Tibial artery (tissue), 4 donors: ENCODE measurements at places on chromosomes 3 and 15.

DNA sequence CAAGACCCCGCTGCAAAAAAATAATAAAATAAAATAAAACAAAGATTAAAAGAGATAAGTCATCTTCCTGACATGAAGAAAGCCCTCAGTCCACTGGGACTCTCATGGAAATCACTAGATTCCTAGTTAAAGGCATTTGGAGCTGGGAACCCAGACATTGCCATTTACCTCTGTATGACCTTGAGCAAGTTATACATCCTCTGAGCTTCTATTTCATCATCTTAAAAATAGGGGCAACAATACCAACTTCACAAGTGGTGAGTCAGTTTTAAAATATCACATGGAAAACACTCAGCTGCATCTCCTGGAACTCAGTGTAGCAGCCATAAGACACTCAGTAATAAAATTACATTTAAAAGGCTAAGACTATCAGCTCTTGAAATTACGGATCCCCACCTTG lies 334.8 kb downstream of the ERC2 start:
- DNase-seq: no peak
- H3K27me3 ChIP-seq: no peaks in the 10 kb centered on the region
- no peaks in the 10 kb centered on the region for H3K4me1 ChIP-seq
- H3K27ac ChIP-seq: no peak overlapping the region
- no peak overlapping the region for H3K4me3 ChIP-seq
- H3K36me3 ChIP-seq: no peaks in the 10 kb centered on the region

GRCh38 chr3:103169289-103169688 lies 734.5 kb downstream of the ZPLD1 start:
- no peaks in the 10 kb centered on the region for H3K27me3 ChIP-seq
- no peak overlapping the region for H3K27ac ChIP-seq
- H3K4me1 ChIP-seq: no peaks in the 10 kb centered on the region
- no peak overlapping the region for H3K4me3 ChIP-seq
- H3K36me3 ChIP-seq: no peaks in the 10 kb centered on the region
- no peak for DNase-seq

DNA sequence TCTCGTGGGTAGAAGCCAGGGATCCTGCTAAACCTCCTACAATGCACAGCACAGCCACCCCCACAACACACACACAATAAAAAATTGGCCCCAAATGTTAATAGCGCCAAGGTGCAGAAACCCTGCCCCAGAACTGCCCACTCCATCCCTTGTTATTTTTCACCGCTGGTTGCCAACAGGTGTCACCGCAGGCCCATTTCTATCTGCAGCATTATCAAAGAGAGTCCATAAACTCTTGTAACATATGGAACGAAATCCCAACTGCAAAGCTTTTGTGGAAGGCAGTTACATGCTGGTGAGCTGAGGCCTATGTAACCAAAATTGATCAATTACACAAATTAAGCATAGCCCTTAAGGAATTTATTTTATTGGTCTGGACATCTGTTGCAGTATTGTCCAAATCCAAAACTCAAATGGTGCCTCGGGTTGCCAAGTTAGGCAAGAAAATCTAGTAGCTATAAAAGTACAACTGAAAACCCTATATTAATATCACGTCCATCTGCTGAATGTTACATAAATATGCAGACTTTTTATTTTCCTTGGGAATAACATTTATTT lies 66.2 kb downstream of the SAMMSON start:
- H3K36me3 ChIP-seq: no peaks in the 10 kb centered on the region
- no peak overlapping the region for H3K4me3 ChIP-seq
- no peak for DNase-seq
- peaks cover 13% of the 10 kb centered on the region for H3K4me1 ChIP-seq

GRCh38 chr15:45776772-45777171 lies 141.9 kb downstream of the SQOR start:
- peaks cover 2% of the 10 kb centered on the region for H3K27me3 ChIP-seq
- no peak for DNase-seq
- H3K36me3 ChIP-seq: no peaks in the 10 kb centered on the region
- H3K4me1 ChIP-seq: no peaks in the 10 kb centered on the region
- H3K27ac ChIP-seq: no peak overlapping the region
- no peak overlapping the region for H3K4me3 ChIP-seq

DNA sequence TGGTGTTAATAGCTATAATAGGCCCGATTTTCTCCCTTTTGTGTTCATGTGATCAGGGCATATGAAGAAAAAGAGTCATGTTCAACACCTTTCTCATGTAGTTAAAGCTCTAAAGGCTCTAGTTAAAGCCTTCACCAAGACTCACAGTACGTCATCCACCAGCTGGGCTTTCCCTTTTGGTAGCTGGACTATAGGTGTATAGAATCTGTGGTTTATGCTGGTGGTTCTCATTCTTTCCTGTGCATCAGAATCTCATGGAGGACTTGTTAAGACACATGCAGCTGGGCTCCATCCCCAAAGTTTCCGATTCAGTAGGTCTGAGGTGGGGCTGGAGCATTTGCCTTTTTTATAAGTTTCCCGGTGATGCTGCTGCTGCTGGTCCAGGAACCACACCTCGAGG lies 31.0 kb downstream of the CFAP91 start:
- no peak overlapping the region for H3K4me3 ChIP-seq
- H3K27ac ChIP-seq: no peak overlapping the region
- H3K36me3 ChIP-seq: no peaks in the 10 kb centered on the region
- H3K27me3 ChIP-seq: no peaks in the 10 kb centered on the region

DNA sequence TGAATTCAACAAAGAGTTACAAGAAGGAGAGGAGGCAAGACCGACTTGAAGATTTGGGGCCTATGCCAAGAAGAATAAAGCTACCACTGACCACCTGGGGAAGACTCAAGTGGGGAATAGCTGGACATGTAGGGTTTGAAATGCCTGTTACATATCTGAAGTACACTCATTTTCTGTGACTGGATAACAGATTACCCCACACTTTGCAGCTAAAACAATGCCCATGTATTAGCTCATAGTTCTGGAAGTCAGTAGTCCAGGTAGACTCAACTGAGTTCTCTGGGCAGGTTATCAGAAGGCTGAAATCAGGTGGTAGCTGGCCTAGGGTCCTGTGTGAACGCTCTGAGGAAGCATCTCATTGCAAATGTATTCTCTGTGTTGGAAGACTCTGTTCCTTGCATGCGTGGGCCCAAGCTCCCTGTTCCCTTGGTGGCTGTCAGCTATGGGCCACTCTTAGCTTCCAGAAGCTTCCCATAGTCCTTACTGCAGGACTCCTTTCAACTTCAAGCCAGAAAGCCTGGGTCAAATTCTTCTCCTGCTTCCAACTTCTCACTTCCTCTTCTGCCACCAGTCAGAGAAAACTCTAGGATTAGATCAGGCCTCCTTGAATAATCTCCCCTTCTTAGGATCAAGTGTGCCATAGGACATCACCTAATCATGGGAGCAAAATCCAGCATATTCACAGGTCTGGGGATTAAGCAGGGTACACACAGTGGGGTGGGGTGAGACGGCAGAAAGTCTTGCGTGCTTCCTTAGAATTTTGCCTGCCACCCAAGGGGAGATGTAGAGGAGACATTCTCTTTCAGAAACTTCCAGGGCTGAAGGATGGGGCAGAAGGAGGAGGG lies 187.8 kb downstream of the SHQ1 start:
- no peak for DNase-seq
- H3K36me3 ChIP-seq: no peaks in the 10 kb centered on the region
- no peak overlapping the region for H3K4me3 ChIP-seq
- H3K4me1 ChIP-seq: no peaks in the 10 kb centered on the region
- peaks cover 13% of the 10 kb centered on the region for H3K27me3 ChIP-seq

DNA sequence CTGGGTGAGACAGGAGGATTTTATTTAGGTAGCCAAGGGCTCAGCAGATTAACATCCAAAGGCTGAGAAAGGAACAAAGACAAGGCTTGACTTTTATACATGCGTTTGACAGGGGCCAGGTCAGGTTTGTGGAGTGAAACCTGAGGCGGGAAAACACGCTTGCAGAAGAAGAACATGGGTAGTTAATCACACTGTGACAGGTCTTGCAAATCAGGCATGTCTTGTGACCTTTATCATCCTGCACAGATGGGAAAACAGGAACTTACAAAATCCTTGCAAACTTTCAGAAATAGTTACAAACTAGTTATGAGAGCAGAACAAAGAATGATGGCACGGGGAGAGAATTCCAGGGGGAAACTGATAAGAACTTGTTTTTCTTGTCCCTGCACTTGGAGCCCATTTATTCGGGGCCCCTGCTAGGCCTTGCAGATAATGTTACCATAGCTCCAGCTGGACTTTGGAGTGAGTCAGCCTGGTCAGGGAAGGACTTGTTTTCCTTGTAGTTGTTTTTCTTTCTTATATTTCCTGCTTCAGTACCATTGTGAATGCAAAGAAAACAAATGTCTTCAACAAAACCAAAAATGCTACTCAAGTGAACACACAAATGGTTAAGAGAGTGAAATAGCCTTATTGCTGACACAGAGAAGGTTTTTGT lies 965.9 kb upstream of the ROBO1 start:
- H3K36me3 ChIP-seq: no peaks in the 10 kb centered on the region
- H3K27ac ChIP-seq: no peak overlapping the region
- no peaks in the 10 kb centered on the region for H3K27me3 ChIP-seq

DNA sequence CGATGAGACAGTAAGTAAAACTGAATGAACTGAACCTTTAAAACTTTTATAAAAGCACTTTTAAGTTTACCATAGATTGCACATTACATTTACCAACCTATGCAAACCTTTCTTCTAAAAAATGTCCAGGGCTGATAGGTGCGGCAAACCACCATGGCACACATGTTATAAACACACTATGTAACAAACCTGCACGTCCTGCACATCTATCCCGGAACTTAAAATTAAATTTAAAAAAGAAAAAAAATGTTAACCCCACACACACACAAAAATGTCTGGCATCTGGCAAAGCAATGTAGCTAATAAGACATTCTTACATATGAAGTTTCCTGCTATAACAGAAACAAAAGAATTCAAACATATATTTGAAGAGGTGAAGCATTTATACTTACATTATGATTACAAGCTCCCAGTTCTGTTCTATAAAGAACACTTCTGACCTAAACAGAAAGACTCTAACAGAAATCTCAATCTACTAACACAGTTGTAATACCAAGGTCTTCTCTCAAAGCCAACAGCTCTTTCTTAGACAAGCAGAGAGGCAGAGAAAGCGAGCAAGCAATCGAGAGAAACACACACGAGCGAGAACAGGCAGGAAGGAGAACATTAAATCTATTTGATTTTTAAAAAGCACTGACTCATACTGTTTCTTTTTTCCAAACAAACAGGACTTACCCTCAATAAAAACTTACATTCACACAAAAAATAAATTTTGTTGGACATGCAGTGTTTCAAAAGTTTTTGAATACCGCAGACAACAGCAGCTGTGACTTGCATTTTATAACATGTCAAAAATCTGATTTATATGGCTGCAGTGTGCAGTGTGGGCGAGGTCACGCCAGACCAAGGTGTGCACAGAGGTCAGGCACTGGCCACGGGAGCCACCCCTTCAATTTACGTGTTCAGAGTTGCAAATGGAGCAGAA lies at the start of gene NRG4:
Gene NRG4 (minus strand): TSS at position 798 of the 925 bp plus-strand sequence. CDS start 1,194 bp downstream, outside the sequence.
- no peak within 1 kb of the TSS for H3K4me3 ChIP-seq
- H3K27ac ChIP-seq: no peak within 1 kb of the TSS
- H3K4me1 ChIP-seq: no peaks in the 10 kb centered on the region
- H3K36me3 ChIP-seq: no peaks in the 10 kb centered on the region
- no peak for DNase-seq
- H3K27me3 ChIP-seq: no peaks in the 10 kb centered on the region

DNA sequence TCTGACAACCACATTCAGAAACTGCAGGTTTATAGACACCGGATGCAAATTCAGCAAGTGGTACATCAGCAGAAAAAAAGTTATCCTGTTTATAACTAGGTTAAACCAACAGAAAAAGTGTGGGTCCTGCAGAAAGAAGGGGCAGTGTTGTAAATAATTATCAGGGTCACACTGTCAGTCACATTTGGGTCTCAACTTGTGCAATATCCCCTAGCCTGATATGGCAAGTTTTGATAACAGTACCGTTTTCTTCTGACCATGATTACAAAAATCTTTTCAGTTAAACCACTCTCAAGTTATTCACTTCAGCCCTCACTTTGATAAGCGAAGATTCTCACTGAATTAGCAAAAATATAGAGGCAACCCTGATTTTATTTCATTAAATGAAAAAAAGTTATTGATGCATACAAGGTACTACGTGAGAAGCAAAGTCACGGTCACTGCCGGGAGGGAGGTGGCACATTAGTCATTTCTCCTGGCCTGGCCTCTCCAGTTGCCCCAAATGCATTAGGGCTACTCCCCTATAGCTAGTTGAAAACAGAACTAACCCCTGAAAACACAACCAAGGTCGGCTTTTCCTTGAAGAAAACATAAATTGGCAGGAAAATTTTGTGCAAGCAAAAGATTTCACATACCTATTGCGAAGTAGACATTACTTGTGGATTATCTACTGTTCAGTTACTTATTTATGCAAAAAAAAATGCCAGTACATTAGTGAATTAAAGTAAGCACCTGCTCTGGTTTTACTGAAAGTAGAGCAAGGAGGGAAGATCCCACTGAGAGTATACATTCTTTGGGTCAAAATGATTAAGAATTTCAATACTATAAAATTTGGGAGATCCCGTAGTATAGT lies 28.6 kb downstream of the IL5RA start:
- no peaks in the 10 kb centered on the region for H3K36me3 ChIP-seq
- DNase-seq: no peak
- H3K27ac ChIP-seq: no peak overlapping the region
- H3K4me3 ChIP-seq: no peak overlapping the region

DNA sequence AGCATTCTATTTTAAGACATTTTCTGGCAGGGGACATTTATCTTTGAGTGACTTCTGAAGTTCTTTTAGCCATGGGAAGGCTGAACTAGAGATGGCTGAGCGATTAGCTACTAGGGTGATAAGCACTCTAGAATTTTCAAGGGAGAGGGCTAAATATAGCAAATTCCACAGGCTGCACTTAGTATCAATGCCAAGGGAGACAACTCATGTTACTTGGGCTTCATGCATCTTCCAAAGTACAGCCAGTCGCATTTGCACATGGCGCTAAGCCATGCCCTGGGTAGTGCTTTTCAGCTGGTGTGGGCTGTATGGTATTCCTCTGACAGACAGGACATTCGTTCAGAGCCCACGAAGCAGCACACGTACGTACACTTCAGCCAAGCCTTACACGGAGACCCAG lies 69.6 kb downstream of the RYR3 start:
- no peaks in the 10 kb centered on the region for H3K4me1 ChIP-seq
- no peak overlapping the region for H3K27ac ChIP-seq
- H3K4me3 ChIP-seq: no peak overlapping the region
- H3K27me3 ChIP-seq: no peaks in the 10 kb centered on the region

- no peak overlapping the region for H3K4me3 ChIP-seq
- H3K27ac ChIP-seq: no peak overlapping the region
- H3K4me1 ChIP-seq: no peaks in the 10 kb centered on the region
- DNase-seq: no peak
These were observed 206.4 kb upstream of the P2RY1 start for GRCh38 chr3:152628496-152628895.

- H3K27ac ChIP-seq: peak overlapping the region; percentile 91
- H3K27me3 ChIP-seq: no peaks in the 10 kb centered on the region
- DNase-seq: no peak
- peak overlapping the region; percentile 13 for H3K4me3 ChIP-seq
- no peaks in the 10 kb centered on the region for H3K4me1 ChIP-seq
These were observed 68.0 kb upstream of the MBNL1 start for GRCh38 chr3:152200476-152201420.

GRCh38 chr3:15171096-15171495 lies 35.0 kb upstream of the CAPN7 start:
- H3K4me3 ChIP-seq: no peak overlapping the region
- no peak for DNase-seq
- no peak overlapping the region for H3K27ac ChIP-seq
- no peaks in the 10 kb centered on the region for H3K27me3 ChIP-seq
- H3K36me3 ChIP-seq: no peaks in the 10 kb centered on the region
- H3K4me1 ChIP-seq: no peaks in the 10 kb centered on the region

GRCh38 chr3:46922871-46923558 lies 45.5 kb downstream of the PTH1R start:
- H3K4me3 ChIP-seq: no peak overlapping the region
- H3K27ac ChIP-seq: no peak overlapping the region
- no peaks in the 10 kb centered on the region for H3K27me3 ChIP-seq
- peaks cover 29% of the 10 kb centered on the region for H3K4me1 ChIP-seq
